ENCODE measurements at places on chromosomes 13 and 19.
A peak's percentile ranks its signal among the peaks of the same experiment; 100 is the strongest.

DNA sequence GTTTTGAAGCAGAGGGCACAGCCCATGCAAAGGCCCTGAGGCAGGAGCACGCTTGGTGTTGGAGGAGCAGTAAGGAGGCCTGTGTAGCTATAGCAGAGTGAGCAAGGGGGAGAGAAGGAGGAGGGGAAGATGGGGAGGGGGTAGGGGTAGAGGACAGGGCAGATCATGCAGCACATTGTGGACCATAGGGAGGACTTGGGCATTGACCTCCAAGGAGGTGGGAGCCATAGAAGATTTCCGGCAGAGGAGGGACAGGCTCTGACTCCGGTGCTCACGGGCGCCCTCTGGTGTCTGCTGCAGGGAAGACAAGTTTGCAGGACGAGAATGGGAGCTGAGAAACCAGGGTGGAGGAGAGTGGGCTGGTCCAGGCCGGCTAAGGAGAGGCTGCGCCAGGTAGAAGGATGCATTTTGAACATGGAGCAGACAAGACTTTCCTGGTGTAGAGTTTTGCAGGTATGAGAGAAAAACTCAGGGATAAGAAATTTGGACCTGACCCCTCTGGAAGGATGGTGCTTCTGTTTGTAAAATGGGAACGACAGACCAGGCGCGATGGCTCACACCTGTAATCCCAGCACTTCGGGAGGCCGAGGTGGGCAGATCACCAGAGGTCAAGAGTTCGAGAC is 13.7 kb upstream of the CREB3L3 start:
- H3K4me1 ChIP-seq = peaks cover 6% of the 10 kb centered on the region
- peak overlapping the region; percentile 70 for H3K27ac ChIP-seq
- peak; percentile 94 for DNase-seq
- H3K36me3 ChIP-seq = no peaks in the 10 kb centered on the region
- peaks cover 18% of the 10 kb centered on the region for H3K27me3 ChIP-seq

GRCh38 chr13:45198924-45199323 is 1.9 kb downstream of the KCTD4 start:
- no peaks in the 10 kb centered on the region for H3K27me3 ChIP-seq
- no peak overlapping the region for H3K27ac ChIP-seq
- no peak overlapping the region for H3K4me3 ChIP-seq
- peaks cover 28% of the 10 kb centered on the region for H3K4me1 ChIP-seq

GRCh38 chr13:29936051-29936813 is 85.8 kb upstream of the UBL3 start:
- DNase-seq = no peak
- no peaks in the 10 kb centered on the region for H3K36me3 ChIP-seq
- no peak overlapping the region for H3K4me3 ChIP-seq
- H3K27ac ChIP-seq = no peak overlapping the region
- H3K4me1 ChIP-seq = peaks cover 36% of the 10 kb centered on the region
- H3K27me3 ChIP-seq = peaks cover 40% of the 10 kb centered on the region

DNA sequence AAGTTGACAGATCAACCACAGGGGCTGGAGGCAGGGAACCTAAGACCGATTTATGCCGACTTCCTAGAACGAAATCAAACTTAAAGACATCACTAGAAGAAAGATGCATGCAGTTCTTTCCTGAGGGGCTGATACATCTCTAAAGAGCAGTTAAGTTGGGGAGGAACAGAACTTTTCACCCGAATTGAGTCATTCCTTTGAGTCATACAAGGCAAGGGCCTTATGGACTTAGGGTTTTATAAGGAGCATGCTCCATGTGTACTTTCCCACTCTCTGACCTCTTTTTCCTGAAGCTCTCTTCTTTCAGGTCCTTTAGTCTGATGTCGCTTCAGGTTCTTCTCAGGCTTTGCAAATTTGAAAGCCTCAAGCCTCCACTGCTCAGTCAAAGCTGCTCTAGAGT is 7.9 kb upstream of the FBXL3 start:
- no peak overlapping the region for H3K27ac ChIP-seq
- H3K4me1 ChIP-seq = no peaks in the 10 kb centered on the region
- no peak for DNase-seq
- no peak overlapping the region for H3K4me3 ChIP-seq

DNA sequence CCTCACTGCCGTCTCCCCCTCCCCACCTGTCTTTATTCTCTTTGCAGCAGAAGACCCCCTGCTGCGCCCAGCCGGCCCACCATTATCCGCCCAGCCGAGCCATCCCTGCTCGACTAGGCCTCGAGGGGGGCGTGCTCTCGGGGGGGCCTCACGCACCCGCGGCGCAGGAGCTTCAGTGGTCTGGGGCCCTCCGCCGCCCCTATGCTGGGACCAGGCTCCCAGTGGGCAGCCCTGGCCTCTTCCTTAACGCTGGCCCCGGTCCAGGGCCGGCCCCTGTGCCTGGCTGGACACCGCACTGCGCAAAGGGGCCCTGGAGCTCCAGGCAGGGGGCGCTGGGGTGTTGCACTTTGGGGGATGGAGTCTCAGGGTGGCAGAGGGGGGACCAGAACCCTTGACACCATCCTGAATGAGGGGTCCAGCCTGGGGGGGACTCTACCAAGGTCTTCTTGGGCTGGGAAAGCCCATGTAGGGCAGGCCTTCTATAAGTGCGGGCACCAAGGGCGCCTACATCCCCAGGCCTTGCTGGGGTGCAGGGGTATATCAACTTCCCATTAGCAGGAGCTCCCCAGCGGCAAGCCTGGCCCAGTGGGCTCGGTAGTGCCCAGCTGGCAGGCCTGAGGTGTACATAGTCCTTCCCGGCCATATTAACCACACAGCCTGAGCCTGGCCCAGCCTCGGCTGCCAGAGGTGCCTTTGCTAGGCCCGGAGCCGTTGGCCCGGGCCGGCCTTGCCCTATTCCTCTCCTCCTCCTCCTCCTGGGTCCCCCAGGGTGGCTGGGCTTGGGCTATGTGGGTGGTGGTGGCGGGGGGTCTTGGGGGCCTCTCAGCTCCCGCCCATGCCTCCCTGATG is 4.9 kb downstream of the TMED1 start:
- peaks cover under 1% of the 10 kb centered on the region for H3K4me1 ChIP-seq
- no peak for DNase-seq
- no peak overlapping the region for H3K4me3 ChIP-seq
- no peak overlapping the region for H3K27ac ChIP-seq

DNA sequence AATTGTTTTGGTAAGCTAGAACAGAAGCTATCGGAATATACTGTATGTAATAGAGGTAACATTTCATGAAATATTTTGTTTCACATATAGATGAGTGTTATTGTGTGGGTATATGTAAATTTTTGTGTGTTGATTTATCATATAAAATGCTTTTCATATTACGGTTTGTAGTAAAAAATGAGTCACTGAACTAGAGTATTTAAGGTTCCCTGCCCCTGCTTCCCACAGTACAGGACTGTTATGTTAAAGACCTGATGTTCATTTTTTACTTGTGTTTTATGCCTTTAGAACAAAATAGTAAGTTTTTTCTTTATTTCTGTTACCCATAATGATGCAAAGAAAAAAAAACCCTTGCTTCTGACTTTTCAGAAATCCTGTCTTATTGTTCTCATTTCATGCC is 243.4 kb downstream of the ENOX1 start:
- no peaks in the 10 kb centered on the region for H3K4me1 ChIP-seq
- H3K27me3 ChIP-seq = no peaks in the 10 kb centered on the region
- DNase-seq = no peak

Data from WTC11 (cell line).